Right forelimb (tissue), 1 donor: ENCODE measurements at places on chromosomes 16 and 17.

DNA sequence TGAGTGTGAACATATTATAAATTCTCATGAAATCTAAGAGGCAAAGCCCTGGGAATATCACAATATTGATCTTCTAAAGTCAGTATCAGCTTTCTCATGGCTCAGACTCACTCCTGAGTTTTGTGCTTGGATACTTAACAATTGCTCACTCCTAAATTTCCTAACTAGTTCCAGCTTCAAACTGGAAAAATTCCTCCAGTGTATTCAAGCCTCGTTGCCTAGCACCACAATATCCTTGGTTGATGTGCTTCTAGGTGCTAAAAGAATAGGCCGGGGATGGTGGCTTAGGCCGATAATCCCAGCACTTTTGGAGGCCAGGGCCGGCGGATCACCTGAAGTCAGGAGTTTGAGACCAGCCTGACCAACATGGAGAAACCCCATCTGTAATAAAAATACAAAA, 62.5 kb downstream of the XYLT1 start:
- DNase-seq: no peak

DNA sequence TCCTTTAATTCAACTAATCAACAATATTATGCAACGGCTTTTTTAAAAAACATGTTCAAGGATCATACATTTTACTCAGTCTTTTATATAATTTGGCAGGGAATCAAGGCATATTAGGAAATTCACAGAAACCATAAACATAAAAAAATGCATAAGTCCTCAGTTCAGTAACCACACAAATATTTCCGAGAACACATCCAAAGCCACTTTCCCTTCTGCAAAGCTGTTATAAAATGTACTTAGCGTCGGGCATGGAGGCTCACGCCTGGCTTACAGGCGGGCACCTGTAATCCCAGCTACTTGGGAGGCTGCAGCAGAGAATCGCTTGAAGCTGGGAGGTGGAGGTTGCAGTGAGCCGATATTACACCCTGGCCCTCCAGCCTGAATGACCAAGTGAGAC, 9.7 kb upstream of the ZC3H7A start:
- DNase-seq: no peak

GRCh38 chr17:42273474-42274252, 2.5 kb downstream of the STAT5B start:
- DNase-seq: no peak

DNA sequence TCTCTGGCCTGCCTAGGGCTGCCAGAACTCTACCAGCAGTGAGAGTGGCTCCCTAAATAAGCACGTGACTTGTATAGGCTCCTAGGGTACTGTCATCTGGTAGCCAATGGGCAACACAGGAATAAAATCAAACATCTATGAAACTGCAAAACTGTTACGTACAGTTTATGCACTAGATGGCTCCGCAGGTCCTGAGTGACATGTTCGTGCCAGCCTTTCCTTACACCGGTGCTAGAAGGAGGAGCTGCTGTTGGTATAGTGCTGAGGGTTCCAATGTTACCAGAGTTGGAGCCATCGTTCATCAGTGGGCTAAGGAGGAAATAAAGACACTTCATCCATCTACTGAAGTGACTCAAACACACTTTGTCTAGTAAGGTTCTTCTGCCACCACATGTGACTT, 63.2 kb upstream of the TRAP1 start:
- no peak for DNase-seq

DNA sequence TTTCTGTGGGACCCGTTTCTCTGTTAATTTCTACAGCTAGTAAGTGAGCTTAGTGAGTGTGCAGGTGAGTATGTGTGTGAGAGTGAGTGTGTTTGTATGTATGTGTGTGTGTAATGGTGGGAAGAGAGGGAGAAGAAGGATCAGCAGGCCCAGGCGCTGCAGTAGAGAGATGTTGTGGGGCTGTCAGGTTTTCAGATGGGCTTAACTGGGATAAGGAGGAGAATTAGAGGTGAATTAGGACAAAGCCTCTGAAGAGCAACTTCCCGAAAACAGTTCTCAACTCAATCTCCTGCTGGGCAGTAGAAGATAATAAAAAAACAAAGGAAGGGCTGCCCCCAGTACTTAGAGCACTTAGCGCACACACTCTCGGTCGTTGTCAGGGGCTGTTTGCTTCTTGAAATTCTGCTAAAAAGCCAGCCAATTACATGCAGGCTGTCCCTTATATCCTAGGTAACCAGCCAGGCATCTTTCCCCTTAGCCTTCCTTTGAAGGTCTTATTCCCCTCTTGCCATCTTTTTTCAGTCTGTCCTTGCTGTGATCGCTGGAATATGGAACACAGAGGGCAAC, 63.4 kb downstream of the CLEC16A start:
- no peak for DNase-seq

DNA sequence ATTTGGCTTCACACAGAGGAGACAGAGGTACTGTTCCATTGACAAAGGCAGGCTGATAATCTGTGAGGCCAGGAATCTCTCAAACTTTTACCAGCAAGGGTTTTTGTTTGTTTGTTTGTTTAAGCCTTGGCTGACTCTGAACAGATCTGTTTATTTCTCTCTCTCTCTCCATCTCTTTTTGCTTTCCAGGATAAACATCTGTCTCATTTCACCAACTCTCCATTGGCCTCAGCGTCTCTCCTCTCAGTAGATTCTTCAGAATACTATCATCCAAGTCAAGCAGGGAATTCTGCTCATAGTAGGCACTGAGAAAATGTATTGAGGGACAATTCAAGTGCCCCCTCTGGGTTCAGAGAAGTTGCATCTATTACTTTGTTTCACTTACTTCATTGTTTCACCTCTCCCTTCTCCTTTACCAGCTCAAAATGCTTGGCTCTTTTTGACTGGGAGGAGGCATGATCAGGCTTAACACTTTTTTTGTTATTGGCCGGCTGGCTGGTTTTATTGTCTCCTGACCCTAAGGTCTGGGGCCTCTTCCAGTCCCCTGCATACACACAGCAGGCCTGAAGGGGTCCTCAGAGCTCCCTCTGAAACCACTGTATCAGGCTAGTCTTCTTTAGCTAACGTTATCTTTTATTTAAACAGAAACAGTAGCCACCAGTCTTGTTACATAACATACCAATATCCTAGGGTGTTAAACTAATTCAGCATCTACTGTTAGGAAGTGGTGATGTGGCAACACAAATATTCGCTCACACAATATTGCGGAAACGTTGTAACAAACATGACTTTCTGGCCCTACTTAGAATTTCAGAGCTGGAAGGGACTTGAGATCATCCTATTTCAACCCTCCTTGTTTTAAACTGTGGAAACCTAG, 2.0 kb upstream of the YPEL2 start:
- DNase-seq: peak; percentile 54

DNA sequence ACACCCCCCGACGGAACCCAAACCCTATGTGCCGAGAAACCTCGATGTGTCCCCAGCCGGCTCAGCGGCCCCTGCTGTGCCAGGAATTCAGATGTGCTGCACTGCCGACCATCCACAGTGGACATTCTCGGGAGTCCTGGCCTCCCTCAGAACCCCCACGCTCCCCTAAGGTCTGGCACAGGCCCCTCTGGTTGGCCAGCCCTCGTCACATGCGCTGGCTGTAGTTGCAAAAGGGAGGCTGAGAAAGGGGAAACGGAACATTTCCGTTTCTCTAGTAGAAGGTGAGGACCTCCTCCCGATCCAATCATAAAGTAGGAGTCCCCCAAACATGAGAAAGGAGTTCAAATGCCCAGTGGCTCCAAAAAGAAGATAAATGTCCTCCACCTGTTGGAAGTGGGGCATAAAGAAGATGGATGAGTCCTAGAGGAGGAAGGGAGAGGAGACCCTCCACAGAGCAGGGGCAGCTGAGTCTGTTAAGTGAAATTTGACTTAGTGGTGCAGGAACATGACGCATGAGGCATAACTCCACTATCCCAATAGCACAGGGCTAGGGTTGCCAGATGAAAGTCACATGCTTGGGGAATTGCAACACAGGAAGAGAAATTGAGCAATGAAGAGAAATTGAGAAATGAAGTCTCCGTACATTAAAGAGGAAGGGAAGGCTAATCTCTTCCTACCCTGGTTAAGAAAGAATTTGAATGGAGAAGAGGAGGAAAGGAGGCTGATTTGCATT, 49.3 kb upstream of the WSB1 start:
- peak; percentile 59 for DNase-seq

DNA sequence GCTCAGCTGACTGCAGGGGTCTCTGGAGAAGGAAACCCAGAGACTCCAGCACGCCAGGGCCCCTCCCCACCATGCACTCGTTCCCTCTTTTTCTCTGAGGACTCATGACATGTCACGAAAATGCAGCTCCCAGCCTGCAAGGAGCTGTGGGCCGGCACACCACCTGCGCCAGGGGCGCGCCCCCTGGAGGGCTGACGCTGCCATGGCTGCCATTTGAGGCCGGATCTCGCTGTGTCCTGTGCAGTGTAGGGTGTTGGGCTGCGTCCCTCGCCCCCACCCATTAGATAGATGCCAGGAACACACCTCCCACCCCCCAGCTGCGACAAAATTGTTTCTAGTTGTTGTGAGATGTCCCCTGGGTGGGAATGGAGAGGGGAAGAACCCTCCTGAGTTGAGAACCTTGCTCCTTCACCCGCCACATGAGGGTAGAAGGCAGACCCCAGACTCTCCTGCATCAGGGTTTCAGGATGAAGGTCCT, 8.2 kb downstream of the SYNGR2 start:
- DNase-seq: peak; percentile 81

- no peak for DNase-seq
These were observed 2.7 kb upstream of the FOXN1 start for GRCh38 chr17:28503420-28503819.

DNA sequence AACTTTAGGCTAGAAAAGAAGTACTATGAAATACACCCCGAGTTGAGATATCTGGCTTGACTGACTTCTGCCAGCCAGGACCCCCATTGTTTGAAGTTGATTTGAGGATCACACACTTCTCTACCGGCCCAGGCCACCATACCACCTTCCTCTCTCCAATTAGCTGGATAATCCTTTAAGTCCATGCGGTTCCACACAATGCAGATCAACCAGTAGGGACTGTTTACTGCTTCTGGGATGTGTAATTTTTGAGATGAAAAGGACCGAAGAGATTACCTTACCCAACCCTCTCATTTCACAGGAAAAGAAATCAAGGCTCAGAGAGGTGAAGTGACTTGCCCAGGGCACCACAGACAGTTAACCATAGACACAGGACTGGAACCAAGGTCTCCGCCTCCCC, 20.5 kb downstream of the ERN1 start:
- DNase-seq: no peak

- DNase-seq: no peak
These were observed 8.6 kb downstream of the CMC2 start for GRCh38 chr16:80997964-80998620.

DNA sequence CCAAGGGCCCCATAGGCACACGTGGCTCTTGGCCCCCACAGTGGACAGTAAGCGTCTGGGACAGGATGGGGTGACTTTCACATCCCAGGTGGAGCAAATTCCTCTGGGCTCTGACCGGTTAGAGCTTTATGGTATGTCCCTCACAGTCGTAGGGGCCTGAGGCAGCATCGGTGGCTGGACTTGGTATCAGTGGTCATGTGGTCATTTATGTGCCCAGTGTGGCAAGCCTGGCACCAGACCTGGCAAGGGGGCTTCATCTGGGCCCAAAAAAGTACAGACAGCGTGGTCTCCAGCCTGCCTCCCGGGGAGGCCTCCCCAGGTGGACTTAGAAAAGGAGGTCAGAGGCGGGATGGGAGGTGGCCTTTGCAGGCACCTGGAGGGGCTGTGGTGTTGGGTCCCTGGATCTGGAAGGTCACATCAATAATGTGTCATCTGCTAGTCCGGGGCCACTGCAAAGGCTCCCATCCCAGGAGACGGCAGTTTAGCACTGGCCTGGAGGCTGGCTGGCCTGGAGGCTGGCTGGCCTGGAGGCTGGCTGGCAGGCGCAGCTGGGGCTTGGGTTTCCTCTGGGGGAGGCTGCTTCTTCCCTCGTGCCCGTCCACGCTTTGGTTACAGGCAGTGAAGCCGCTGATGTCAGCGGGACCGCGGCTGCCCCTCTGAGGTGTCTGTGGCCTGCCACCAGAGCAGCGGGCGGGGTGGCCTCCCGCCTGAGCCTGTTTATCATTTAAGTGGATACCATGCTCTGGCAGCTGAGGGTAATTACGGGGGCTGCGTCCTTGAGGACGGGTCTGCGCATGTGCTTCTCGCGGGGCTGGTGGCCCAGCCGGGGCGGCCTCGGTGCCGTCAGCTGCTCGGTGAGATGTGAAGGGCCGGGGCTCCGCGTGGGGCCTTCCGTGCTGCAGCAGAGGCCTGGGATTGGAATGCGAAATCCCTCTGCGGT, 20.7 kb upstream of the CBX4 start:
- no peak for DNase-seq

- DNase-seq: peak; percentile 71
These were observed at the start of gene BTBD17 for GRCh38 chr17:74361230-74362068. BTBD17 (minus strand) TSS chr17:74361868; CDS start chr17:74361819, 49 bp downstream.

GRCh38 chr17:29341726-29342125, 47.8 kb upstream of the NUFIP2 start:
- DNase-seq: no peak

DNA sequence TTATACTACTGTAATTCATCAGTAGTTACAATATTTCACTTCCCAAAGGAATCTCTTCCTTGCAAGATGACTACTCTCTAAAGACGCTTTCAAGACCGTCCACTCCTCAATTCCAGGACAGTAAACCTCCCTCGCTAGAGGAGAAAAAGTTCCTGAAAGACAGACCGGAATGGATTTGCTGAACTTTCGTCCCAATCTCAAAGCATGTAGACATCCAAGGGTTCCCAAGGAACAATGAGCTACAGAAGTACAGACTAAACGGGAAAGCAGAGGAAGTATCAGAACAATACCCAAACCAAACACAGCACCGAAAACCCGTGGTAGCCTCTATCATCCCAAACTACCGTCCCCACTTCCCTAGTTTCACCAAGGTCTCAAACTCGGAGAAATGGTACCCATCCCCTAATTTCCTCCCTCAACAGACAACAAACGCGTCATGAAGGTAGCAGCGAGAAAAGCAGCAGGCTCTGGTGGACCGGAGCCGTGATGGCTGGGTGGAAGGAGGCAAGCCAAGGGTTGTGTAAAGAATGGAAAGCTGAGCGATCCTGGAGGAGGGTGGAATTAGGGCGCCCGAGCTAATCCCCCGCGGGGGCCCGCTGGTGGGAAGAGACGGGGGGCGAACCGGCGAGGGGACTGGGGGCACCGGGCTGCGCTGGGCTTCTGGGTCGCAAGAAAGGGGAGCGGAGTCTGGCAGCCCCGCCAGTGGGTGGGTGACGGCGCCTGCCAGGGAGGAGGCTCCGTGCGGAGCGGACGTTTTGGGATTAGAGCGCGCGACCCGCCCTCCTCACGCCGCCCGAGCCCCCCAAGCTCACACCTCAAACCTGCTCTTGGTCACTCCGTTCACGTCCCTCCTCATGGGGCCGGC, 647 bp downstream of the FBXL20 start:
- DNase-seq: peak; percentile 44

- no peak for DNase-seq
These were observed 245.7 kb downstream of the PRKCA start for GRCh38 chr17:66548158-66548557.
